ENCODE measurements at places on chromosomes 7 and 10.

DNA sequence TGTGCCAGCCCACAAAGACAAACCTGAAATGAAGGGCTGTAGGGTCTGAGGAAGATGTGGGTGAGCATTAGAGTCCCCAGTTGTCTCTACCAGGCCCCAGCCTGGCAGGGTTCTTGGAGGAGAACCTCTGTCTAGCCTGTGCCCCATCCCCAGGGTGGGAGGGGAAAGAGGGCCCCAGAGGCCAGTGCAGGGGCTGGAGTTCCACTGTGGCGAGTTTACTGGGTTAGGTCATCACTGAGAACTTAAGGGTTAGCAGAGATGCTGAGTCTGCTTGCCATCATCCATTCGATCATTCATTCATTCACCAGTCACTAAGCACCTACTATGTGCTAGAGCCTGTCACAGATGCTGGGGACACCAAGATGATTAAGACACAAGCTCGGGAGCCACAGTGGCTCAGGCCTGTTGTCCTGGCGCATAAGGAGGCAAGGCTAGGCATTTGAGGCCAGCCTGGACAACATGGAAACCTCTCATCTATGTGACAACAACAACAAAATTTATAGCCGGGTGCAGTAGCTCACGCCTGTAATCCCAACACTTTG, 2.6 kb downstream of the ANKRD2 start:
- no peak for ATAC-seq

DNA sequence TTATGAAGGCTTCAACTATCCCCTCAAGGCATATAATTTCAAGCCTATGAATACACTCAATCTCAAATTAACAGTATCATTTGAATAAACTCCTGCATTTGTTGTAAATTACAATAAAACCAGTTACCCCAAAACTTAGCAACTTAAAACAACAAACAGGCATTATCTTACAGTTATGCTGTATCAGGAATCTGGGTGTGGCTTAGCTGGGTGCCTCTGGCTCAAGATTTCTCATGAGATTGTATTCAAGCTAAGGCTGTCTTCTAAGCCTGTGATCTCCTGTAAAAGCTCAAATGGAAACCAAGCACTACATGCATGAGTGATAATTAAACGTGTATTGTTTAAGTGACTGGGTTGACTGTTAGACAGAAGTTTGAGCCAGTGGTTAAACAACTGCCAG, 341.0 kb upstream of the PHF14 start:
- no peak for ATAC-seq

DNA sequence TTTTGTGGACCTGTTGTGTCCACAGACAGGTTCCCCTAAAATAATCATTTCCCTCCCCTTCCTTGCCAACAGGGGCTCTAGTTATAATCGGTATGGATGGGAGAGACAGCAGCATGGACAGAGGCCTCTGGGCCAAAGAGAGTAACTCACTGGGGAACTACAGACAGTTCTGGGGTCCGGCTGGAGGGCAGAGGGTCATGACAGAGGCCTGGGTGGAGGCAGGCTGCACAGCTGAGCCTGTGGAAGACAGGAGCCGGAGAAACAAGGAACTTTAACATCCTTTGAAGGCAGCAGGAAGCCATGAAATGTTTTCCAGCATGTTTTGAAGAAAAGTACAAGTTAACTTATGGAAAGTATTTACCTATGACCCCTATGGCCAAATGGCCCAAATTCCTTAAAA, 68.6 kb downstream of the PDIA4 start:
- no peak for ATAC-seq

- ATAC-seq: no peak
Observed at GRCh38 chr7:118202061-118202460, 18.1 kb downstream of the LSM8 start.

- no peak for ATAC-seq
Observed at GRCh38 chr10:96367470-96367869, 8.7 kb upstream of the OPALIN start.

- no peak for ATAC-seq
Observed at GRCh38 chr7:158274404-158274811, 313.2 kb downstream of the PTPRN2 start.

DNA sequence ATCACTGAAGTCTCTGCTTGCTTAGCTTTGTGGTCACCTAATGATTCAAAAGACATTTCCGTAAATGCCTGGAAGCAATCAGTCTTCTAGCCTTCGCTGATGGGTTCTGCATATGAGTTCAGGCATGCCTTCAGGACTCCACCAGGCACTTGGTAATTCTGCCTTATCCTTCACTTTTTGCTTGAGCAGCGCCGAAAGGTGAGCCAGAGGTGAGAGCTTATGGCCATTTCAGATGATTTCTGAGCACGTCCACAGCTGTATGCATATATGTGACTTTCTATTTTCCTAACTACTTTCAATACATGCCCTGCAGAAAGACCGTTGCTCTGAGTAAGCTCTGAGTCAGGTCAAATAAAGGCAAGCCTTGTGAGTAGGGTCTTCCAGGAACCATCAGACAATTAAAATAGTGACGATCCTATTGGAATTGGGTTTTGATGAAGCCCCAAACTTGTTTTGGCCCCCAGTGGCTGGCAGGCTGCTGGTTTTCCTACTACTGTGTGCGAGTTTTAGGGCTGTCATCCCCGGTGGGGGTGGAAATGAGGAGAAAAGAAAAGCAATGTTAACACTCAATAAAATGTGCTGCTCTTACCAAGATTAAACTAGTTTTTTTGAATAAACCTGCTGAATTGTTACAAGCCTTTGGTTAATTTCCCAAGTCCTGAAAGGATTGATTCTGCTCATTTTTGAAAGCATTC, 154.4 kb upstream of the AKR1E2 start:
- ATAC-seq: no peak

DNA sequence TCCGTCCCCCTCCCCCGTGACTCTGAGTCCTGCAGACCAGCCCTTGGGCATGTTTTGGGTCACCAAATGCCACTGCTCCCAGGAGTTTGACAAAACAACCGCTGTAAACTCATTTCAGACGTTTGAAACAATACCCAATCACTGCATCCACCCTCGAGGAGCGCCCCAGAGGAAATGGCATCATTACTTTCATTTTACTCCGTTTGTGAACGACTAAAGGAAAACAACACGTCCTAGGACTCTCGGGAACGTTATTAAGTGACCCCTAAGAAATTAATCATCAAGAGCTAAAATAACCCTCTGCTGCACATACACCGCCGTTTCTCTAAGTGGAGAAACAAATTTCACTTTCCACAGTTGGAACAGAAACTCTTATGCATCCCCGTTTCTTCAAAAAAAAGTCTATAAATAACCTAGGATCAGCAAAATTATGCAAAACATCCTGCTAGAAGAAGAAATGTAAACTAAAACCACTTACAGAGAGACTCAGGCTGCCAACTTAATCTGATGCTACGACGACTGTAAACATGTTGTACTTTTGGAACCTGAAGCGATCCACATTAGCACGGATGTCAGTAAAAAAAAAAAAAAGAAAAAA, 109.9 kb upstream of the EFCAB10 start:
- ATAC-seq: peak; percentile 73

DNA sequence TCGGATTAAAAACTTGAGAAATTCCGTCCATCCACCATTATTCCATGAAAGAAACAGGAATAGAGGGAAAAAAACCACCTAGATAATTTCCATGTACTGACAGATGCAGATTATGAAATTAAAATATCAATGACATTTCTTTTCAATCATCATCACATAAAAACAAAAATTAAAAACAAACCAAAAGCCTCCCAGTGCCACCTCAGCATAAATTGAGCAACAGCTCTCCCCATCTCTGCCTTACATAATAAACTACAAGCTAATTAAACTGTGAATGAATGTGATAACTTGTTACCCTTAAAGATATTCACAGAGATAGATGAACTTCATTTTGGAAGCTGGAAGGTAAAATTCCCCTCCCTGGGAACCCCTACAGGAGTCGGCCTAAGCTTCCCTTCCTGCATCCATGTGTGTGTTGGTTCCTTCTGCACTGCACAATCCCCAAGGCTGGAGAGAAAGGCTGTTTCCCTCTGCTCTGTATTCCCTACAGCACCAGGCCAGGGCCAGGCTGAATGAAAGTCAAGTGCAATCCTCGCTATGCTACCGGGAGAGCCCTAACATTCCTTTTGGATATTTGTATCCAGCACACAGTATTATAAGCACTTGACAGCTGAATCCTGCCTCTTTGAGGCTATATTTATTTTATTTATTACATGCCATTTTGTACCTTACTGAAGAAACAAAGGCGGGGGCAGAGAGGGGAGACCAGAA, 8.1 kb downstream of the CCDC6 start:
- no peak for ATAC-seq

DNA sequence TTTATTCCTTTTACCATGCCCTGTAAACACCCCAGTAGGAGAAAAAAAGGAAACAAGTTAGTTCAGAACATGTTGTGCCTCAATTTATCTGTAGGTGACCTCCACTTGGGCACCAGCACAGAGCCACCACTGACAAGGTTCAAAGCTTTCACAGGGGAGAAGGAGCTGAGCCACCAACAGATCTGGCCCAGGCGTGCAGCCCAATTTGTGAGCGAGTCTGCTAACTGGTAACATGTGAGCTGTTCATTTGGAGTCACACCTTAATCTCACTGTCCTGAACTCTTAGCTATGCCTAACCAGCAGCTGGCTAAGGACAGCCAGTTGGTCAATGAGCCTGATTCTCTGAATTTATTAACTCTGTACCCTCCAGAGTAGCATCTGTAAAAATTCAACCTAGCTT, 78.4 kb upstream of the CAMK2B start:
- no peak for ATAC-seq

DNA sequence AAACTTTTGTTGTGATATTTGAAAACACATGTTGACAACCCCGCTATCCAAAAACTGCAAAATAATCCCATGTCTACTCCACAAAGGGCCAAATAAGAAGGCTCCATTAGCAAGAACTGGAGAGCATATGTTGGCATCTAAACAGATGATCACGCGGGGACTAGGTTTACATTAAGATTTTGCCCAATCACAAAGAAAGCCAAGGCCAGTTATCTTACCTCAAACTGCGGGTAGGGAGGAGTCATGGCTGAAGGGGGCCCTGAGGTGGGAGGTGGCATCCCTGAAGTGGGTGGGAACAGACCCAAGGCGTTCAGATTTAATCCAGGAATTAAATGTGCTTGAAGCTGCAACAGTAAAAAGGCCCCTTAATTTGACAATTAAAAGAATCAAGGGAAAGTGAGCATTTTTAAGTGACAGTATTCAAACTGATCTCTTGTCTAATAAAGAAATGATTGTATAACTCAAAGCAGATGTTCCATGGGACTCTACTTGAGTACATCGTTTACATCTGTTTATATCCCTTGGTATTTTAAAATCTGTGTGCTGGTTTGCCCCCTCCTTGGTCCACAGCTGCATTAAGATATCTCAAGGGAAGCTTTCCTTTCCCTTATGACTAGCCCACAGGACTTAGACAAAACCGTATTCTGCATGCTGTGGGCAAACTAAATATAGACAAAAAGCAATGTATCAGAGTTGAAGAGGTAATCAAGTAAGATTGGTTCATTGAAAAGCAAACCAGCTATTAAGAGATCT, 42.9 kb downstream of the MALSU1 start:
- ATAC-seq: no peak

DNA sequence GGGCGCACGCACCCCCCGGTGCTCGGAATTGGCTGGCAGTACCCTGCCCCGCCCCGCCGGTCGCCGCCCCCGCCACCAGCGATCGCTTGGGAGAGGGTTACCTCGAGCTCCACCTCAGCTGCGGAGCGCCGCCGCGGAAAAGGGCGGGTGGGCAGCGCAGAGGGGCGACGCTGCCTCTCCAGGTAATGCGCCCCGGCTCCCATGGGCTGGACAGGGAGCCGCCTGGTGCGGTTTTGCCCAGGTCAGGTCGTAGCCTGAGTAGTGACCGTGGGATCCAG, 1.3 kb downstream of the PFKFB3 start:
- peak; percentile 59 for ATAC-seq

DNA sequence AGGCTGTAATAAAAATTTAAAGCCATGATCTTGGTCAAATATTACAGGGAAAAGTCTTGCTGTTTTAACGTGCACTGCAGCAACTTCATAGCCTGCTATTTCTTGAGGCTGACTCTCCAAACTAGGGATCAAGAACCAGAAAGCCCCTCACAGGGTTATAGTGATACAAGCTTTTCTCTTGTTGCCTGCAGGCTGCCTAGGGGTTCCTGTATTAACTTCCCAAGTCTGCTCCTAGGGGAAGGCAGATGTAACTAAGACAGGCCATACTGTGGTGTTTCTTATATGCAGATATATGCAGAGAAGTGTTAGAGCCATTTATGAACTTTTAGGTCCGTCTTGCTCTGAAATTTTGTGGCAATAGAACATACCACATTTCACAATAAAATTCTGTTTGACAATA, 175.7 kb downstream of the FOXP2 start:
- no peak for ATAC-seq

- no peak for ATAC-seq
Observed at GRCh38 chr7:141128506-141128905, 54.6 kb downstream of the TMEM178B start.

DNA sequence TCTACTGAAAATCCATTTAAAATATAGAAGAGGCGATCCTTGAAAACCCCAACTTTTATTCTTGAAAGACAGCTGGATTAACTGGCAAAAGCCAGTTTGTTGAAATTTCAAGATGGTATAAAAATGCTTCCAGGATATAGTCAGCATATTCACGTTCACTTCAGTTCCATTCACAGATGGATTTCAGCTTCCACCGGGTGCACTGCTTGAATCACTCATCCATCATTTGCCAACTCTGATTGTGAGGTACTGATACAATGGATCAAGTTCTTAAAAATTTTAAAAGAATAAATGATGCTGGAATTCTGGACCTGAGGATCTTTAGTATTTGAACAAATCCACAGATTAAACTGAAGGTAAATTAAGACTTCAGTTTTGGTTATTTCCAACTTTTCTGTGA, 2.4 kb downstream of the PURB start:
- ATAC-seq: no peak

GRCh38 chr7:157616426-157616825, 279.6 kb downstream of the DNAJB6 start:
- no peak for ATAC-seq

- no peak for ATAC-seq
Observed at GRCh38 chr10:46236941-46237681, 49.7 kb upstream of the ANTXRL start.

DNA sequence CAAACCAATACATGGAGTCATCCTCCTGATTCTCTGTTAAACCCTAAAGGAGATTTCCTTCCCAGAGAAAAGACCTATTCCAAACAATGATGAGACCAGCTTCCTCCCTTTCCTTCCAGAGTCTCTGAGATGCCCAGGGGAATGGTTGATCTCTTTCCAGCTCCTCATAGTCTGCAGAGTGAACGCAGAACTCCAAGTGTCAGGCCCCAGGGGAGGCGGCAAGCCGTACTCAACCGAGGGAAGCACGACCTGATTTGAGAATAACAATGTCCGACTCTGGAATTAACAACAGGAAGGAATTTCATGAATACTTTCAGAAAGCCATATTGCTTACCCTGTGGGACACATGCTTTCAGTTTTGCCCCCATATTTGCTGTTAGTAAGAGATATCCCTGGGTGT, 241.7 kb upstream of the GLI3 start:
- no peak for ATAC-seq

GRCh38 chr10:45433716-45434469, 59.9 kb downstream of the ALOX5 start:
- peak; percentile 76 for ATAC-seq

DNA sequence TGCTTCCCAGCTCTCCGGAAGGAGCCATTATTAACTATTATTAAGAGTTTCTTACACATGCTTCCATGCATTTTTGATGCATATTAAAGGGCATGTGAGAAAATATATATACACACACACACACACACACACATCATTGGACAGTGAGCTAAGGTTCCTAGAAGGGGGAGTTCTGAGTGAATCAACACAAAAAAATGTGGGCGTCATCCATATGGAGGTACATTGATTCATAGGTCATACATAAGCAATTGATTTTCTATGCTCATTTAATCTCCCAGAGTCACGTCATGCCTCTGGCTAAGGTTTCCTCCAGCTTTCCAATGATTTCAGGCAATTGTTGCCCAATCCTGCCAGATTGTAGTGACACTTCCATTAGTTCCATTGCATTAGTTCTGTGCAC, 269.4 kb downstream of the DNAJB9 start:
- ATAC-seq: no peak
